ENCODE measurements at places on chromosomes 12 and 14.

DNA sequence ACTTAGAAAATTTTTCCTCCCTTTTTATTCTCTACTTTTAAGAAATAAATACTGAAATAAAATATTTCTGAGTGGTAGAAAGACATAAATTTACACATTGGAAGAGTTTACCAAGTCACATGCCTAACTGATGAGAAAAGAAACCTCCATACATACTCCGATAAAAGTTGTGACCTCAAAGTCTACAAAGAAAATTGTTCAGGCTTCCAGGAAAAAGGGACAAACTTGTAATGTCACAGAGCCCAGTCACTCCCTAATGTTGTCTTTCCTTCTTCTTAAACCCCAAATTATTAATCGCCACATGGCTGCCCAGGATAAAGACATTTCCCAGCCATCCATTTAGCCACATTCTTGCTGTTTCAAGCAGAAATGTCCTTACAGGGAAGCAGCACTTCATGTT, 455.3 kb downstream of the MDGA2 start:
- no peak for DNase-seq

DNA sequence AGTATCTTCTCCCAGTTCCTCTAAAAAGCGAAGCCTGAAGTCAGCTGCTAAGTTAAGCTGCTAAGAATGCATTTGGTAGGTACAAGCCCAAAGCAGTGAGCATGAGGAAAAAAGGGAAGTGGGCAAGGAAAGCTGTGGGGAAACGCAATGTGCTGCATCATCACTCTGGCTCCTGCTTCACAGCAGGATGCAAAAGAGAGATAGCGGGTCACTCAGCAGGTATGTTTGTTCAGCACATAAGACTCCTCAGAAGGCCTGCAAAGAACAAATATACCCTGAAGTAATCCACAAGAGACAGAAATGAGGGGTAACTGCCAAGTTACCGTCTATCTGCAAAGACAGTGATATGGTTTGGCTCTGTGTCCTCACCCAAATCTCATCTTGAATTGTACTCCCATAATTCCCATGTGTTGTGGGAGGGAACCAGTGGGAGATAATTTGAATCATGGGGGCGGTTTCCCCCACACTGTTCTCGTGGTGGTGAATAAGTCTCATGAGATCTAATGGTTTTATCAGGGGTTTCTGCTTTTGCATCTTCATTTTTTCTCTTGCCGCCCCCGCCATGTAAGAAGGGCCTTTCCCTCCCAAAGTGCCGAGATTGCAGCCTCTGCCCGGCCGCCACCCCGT, 127.4 kb upstream of the EGLN3 start:
- no peak for DNase-seq

DNA sequence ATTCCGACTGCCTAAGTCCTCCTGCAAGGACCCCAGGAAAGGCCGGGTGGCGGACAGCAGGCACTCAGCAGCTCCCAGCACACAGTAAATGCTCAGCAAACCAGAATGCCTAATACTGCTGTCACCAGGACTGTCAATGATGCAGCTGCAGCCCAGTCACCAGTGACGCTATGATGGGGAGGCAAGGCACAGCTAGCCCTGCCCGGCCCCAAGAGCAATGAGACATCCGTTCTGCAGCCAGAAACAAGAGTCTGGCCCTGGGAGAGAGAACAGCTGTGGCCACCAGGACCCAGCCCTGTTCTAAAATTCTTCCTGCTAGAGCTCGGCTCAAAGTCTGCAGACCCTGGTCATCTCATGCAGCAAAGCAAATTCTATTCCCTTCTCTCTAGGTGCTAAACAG, 69.8 kb downstream of the NCOR2 start:
- DNase-seq = no peak

GRCh38 chr12:105783983-105784947, 354.5 kb downstream of the NUAK1 start:
- no peak for DNase-seq

GRCh38 chr12:56155256-56155845, 2.8 kb upstream of the MYL6 start:
- DNase-seq = no peak

DNA sequence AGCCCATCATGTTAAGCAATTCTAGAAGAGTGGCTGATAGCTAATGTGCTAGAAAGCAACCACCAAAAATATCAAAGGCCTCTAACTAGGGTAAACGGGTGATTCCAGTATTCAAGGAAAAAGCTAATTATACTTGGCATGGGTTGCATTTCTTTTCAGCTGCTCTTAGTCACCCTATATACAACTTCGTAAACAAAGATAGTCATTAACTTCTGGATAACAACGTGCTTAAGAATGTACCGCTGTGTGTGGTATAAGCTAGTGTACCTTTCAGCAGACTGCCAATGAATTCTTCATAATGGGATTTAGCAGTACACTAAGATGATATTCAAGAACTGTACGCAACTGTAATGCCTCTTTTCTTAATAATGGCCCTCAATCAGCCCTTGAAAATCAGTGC, 42.2 kb upstream of the SLC6A13 start:
- no peak for DNase-seq

DNA sequence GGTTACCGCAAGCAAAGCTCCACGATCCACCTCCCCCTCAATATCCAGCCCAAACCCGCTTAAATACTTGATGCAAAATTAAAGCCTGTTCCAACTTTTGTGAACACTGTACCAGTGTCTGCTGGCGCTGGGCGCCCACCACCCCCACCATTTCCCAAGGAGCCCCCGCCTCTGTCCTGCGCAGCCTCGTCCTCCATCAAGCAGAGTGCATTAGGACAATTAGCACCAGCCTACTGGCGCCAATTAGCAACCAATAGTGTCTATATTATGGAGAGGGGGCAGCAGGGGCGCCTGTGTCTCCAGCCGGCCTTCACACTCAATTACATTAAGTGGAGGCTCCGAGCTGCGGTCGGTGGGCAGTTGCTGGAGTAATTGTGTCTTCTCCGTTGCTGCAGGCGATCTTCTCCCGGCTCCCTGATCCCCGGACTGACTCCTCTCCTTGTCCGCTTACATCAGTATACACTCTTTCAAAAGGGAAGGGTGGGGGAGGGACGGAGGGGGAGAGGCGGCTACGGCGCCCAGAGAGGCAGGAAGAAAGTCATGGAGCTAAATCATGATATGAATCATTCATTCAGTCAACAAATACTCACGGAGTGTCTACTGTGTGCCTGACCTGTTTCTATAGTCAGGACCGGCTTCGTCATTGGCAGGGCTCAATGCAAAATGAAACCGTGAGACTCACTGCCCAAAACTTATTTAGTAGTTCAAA, 707.3 kb downstream of the MED13L start:
- no peak for DNase-seq

- DNase-seq = no peak
Measured at GRCh38 chr14:72774141-72774540, 119.8 kb downstream of the DPF3 start.

DNA sequence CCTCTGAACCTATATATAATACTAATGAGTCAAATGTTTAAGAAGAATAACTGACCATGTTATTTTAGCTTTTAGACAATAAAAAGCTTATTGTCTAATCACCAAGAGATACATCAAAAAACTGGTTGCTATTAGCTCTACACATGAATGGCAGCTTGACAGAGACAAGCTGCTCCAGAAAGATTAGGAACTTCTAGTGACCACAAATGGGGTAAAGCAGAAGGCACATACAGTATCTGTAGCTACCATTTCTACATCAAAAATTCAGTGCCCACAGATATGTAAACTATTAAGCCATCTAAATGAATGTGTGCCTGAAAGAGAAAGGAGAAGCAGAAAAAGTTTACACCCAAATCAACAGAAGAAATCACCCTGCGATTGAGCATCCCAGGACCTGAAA, 2.4 kb downstream of the AREL1 start:
- DNase-seq = no peak

- no peak for DNase-seq
Measured at GRCh38 chr14:75636100-75636692, 24.5 kb downstream of the ERG28 start.

- DNase-seq = peak; percentile 66
Measured at GRCh38 chr14:54343272-54344121, 53.3 kb upstream of the CDKN3 start.

- no peak for DNase-seq
Measured at GRCh38 chr14:95047754-95048153, 109.6 kb downstream of the DICER1 start.

GRCh38 chr14:88255196-88255595, 67.9 kb downstream of the KCNK10 start:
- DNase-seq = no peak

GRCh38 chr12:43285159-43285598, 266.8 kb downstream of the ADAMTS20 start:
- no peak for DNase-seq

GRCh38 chr12:68075416-68075815, 84.1 kb downstream of the IFNG start:
- no peak for DNase-seq

- DNase-seq = peak; percentile 42
Measured at GRCh38 chr14:94888121-94888520, 118.2 kb upstream of the GSC start.

DNA sequence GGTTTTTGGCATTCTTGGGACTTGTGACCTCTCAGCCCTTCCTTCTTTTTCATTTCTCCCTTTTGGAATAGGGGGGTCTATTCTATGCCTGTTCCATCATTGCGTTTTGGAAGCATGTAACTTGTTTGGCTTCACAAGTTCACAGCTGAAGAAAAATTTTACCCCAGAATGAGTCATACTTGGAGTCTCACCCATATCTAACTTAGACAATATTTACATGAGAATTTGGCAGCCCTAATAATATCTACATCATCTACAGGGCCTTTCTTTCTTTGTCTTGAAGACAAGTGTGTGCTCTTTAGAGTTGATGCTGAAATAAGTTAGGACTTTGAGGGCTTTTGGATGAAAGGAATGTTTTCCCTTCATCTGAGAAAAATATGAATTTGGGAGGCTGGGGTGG, 1312.9 kb upstream of the FLRT2 start:
- DNase-seq = no peak

DNA sequence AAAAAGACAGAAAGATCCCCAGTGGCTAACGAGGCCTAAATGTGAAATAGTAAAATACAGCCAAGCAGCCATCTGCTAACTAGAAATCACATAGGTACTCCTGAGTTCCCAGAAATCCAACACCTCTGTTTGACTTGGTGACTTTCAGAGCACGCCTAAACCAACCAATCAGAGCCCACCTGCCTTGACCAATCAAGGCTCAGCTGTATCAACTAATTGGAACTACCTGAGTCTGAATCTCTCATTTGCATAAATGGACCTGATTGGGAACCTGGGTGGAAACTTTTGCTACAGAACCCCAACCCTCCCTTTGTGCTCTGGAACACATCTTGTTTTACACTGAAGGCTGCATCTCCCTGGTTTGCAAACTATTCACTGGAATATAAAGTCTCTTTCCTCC, 5.1 kb upstream of the TCL1B start:
- DNase-seq = no peak

DNA sequence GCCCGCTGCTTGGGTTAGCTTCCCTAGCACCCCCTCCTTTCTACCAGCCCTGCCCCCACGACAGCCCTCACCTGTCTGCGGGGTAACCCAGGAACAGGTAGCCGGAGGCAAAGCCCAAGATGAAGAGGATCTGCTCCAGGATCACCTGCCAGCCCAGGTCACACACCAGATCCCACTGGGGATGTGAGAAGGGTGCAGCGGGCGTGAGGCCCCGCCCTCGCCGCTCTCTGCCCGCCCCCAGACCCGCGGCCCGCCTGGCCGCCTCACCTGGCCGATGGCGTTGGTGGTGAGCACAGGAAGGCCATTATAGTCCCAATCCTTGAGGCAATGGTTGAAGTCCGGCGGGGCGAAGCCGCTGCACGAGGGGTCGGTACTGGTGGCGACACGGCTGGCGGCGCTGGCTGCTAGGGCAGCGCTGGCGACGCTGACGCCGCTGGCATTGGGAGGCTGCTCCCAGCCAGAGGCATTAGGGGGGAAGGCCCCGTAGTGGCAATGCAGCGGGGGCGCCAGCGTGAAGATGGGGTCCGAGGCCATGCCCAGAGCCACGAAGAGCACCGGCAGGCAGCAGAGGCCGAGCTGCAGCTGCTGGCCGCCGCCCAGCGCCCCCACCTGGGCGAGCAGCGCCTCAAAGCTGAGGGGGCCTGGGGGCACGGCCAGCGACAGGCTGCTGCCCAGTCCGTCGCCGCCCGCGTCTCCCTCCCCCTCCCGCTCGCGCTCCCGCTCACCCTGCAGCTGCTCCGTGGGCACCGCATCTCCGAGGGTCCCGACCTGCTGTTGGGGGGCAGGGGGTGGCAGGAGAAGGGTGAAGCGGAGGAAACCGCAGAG, 794 bp downstream of the SLC22A17 start:
- no peak for DNase-seq

DNA sequence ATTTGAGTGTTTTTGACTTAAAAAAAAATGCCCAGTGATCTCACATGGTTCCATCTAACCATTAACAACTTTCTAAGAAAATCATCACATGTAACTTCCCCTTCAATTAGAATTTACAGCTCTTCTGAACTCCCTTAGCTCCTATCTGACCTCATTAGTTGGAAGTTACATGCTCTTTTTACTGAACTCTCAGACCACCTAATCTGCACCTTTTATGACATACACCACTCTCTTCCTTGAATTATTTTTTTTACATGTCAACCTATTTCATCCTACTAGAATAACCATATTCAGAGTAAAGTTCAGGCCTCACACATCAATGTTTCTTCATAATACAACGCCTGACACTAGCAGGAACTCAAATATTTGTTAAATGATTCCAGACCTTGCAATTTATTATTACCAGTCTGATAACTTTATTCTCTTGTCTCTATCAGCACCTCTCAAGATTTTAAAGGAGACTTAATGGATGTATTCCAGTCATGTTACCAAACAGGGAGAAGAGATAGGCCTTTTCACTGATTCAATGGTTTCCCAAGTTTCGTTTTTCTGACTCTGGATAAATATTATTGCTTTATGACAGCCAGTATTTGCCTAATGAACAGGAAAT, 21.0 kb downstream of the EGLN3 start:
- DNase-seq = no peak

DNA sequence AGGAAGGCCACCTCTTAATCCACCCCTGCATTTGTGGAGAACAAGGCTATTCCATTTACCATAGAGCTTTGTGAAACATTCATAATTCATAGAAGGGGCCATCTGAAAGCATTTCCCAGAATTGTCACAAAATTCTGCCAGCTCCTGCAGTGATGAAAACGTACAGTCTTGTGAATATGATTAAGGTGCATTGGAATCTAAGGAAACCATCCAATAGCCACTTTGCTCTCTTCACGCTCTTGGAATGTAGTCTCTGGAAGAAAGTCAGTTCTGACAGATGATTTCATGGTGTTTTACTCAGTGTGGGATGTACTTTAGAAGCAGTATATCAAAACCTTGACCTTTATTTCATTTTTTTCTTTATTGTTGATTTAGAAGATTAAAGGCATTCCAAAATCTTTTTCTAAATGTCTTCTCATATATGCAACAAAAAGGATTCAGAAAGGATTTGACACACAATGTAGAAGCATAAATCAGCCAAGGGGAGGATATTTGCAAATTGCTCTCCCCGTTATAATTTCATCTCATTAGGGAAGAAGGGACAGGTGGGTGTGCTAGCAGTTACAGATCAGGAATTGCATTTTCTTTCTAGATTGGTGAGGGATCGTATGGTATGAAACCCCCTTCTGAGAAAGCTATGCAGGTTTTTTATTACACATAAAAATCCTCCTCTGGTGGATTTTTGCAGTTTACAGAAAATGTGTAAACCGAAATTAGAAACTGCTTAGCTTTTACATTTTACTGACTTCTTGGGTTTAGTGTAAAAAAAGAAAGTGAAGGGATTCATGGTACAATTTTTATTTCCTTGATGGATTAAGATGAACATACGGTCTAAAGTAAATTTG, 390.2 kb downstream of the LRIG3 start:
- DNase-seq = no peak

- DNase-seq = no peak
Measured at GRCh38 chr12:72547573-72547972, 275.4 kb downstream of the TRHDE start.

Data from NCI-H1436 treated with DMSO at 0.1 percent for 48 hours (cell line).